Activated CD8-positive, alpha-beta T cell treated with anti-CD3 and anti-CD28 coated beads for 36 hours (primary cell): ENCODE measurements at places on chromosomes 2 and 18.

- no peak for DNase-seq
Measured at GRCh38 chr2:153476816-153477635, 1.5 kb downstream of the RPRM start.

DNA sequence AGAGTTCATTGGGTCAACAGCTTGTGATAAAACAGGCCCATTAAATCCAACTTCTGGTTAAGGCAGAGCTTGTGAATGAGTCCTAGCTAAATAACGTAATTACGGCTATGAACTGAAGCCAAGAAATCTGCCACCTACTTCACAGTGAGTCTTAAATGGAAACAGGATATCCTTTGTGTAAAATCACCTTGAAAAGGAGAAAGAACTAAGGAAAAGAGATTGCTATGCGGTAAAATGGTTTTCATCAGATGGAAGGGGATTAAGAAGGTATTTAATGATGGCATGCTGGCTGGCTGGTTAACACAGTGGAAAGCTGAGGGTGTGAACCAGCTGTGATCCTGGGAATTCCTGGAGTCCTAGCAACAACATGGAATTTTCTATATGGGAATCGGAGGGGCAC, 156.6 kb downstream of the DOK6 start:
- DNase-seq, result no peak

DNA sequence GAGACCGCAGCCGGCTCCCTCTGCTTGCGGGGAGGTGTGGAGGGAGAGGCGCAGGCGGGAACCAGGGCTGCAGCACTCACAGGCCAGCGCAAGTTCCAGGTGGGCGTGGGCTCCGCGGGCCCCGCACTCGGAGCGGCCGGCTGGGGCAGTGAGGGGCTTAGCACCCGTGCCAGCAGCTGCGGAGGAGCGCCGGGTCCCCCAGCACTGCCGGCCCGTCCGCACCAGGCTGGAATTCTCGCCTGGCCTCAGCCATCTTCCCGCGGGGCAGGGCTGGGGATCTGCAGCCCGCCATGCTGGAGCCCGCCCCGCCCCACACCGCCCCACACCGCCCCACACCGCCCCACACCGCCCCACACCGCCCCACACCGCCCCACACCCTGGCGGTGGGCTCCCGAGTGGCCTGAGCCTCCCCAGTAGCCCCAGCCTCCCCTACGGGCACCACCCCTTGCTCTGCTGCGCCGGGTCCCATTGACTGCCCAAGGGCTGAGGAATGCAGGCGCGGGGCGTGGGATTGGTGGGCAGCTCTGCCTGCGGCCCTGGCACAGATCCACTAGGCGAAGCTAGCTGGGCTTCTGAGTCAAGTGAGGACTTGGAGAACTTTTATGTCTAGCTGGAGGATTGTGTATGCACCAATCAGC, 123.9 kb upstream of the MGAT5 start:
- no peak for DNase-seq

DNA sequence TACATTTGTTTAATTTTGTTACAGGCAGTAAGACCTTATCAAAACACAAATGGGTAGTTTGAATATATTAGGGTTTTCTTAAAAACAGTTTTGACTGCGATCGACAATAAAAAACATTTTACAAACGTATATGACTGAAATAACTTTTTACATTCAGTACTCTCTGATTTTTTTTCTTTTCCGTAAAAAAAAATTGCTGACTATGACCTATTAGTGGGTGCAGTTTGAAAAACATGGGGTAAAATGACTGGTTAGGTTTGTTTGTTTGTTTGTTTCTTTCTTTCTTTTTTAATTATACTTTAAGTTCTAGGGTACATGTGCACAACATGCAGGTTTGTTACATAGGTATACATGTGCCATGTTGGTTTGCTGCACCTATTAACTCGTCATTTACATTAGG, 36.9 kb downstream of the EPC2 start:
- DNase-seq, result no peak

- DNase-seq, result no peak
Measured at GRCh38 chr2:24343225-24343882, 17.0 kb downstream of the ITSN2 start.

DNA sequence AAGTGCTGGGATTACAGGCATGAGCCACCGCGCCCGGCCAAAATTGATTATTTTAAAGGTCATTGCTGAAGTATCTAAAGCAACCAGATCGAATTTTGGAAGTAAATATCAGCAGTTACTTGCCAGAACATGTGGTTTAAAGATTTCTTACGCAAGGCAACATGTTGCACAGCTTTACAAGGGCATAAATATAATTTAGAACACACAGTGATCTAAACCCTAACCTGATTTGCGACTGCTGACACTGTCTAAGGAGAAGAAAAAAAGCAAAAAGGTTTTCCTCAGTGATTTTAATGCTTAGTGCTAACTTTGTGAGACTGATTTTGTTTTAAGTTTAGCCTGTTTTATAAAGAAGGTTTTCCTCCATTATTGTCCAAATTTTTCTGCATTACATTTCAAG, 569.9 kb upstream of the LINC00305 start:
- no peak for DNase-seq

GRCh38 chr2:207216457-207216856, 50.7 kb upstream of the KLF7 start:
- no peak for DNase-seq

DNA sequence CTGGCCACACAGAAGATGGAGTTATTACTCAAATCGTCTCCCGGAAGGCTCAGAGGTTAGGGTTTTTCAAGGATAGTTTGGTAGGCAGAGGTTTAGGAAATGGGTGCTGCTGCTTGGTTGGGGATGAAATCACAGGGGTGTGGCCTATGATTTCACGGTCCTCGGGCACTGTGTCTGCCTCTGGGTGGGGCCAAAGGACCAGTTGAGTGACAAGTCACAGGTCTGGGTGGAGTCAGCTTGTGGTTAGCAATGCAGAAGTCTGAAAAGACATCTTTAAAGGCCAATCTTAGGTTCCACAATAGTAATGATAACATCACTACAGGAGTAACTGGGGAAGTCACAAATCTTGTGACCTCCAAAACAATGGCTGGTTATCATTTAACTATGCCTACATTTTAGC, 387.8 kb downstream of the ZNF521 start:
- DNase-seq, result peak; percentile 5

- no peak for DNase-seq
Measured at GRCh38 chr2:198478361-198478760, 674.0 kb downstream of the PLCL1 start.

DNA sequence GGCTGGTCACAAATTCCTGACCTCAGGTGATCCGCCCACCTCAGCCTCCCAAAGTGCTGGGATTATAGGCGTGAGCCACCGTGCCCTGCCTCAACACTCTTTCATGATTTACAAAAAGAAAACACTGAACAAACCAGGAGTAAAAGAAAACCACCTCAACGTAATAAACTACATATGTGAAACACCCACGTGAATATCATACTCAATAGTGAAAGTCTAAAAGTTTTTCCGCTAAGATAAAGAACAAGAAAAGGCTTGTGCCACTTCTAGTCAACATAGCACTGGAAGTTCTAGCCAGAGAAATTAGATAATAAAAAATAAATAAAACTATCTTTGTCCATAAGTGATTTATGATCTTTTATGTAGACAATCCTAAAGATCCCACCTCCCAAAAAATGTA, 68.5 kb downstream of the ROCK2 start:
- peak; percentile 8 for DNase-seq

DNA sequence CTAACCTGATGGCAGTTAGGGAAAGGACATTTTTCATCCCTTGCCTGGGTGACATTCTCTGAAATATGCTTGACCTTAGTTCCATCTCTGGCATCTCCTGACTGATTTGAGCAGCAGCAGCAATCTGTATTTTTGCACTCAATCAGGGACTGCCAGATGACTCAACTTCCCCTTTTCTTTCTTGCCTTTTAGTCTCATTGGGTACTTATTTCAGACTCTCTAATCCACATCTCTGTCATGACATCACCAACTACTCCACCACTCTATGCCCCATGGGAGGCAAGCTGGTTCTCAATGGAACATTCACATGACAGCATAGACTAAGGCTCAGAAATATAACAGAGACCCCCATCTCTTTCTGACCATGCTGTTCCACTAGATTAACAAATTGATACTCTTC, 254.2 kb downstream of the RIT2 start:
- no peak for DNase-seq

GRCh38 chr18:12428923-12429322, 21.2 kb downstream of the PRELID3A start:
- no peak for DNase-seq

DNA sequence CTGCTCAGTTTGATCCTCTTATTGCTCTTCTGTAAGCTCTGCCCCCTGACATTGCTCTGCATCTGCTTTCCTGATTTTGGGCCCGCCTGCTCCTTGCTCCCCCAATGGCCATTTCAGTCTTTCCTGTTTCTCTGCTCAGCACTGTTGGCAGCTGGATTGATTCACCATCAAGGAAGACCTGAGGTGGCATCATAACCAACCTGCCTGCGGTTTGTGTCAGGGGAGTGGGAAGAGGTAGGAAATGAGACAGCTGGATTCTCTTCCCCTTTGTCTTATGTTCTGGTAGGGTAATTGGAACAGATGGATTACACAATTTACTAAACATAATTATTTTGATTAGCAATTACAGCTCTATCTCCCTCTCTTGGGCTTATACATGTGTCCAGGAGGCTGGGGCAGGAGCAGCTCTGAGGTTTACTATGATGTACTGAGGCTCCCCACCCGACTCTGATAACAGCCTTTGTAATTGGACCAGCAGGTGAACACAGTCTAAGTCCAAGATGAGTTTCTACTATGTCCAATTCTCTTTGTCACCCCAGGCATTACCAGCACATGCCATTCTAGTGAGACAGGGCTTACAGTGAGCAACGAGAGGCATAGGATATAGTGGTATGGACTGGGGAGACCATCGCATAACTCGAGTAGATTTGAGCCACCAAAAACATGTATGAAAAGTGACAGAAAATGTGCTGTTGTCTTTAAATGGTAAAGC, 151.8 kb upstream of the MMADHC start:
- no peak for DNase-seq

DNA sequence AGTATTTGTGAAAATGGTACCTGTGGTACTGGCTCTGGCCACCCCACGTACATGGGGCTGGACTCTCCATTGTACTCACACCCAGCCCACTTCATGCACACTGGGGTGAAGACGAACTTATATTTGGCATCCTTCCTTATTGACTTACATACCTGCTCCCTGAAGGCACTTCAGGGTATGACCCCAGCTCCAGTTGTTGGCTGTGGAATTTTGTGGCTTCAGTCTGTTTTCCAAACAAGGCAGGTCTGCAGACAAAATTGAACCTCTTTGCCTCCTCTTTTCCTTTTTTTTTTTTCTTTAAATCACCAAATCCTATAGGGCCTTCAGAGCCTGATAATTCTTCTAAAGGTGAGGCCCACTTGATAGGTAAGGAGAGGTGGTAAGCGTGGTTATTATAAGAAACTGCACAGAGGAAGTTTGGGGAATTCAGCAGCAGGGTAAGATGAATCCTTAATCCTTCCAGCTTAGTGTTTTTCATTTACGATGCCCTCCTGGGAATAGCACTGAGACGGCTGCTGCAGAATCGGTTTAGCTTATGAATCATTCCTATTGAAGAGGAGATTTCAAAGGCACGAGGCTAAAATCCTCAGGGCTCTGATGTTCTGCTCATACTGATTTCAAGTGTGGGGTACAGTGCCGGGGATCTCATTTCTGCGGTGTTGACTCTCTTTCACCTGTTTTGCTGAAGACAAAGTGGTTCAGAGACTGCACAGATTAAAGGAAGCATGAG, 55.2 kb downstream of the KIF5C start:
- DNase-seq, result no peak

DNA sequence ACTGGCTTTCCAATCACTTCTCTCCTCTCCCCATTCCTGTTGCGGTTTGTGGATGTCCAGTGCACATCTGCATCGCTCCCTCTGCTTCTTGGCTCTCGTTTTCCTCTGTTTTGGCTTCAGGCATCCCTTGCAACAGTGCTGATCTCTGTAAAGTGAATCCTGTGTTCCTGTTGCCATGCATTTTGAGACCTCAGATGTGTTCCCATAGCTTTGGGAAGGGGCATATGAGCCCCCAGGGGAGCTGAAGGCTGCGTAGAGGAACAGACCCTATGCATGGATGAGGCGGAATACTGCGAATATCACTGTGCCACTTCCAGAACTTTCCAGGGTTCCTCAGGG, 168.4 kb upstream of the HAAO start:
- no peak for DNase-seq

GRCh38 chr18:79926715-79927606, 24.5 kb downstream of the SLC66A2 start:
- no peak for DNase-seq

- no peak for DNase-seq
Measured at GRCh38 chr2:86420913-86421312, 20.3 kb upstream of the KDM3A start.

- DNase-seq, result no peak
Measured at GRCh38 chr2:146193619-146194018, 1651.2 kb upstream of the ACVR2A start.

GRCh38 chr18:28575123-28575522, 398.2 kb upstream of the CDH2 start:
- no peak for DNase-seq

- no peak for DNase-seq
Measured at GRCh38 chr18:31664101-31664500, 20.3 kb downstream of the B4GALT6 start.

- DNase-seq, result no peak
Measured at GRCh38 chr2:104745846-104746245, 108.1 kb upstream of the POU3F3 start.

DNA sequence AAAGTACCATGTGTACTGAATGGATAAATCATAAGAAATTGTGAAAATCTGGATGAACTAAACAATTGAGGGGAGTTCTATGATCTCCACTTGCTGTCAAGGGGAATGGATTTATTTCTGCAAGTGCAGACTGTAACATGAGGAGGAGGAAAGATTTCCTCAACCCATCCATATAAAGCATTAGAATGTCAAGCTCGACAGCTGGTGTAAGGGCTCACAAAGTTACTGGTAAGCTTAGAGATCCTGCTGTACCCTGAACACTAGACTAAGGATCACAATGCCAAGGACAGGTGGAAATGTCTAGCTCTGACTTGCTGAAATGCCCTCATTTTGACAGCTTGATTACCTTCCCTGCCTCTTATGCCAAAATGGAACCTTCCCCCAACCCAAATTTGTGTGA, 125.3 kb downstream of the TCF4 start:
- DNase-seq, result no peak

- DNase-seq, result peak; percentile 59
Measured at GRCh38 chr18:24659827-24660720, 199.6 kb downstream of the HRH4 start.

DNA sequence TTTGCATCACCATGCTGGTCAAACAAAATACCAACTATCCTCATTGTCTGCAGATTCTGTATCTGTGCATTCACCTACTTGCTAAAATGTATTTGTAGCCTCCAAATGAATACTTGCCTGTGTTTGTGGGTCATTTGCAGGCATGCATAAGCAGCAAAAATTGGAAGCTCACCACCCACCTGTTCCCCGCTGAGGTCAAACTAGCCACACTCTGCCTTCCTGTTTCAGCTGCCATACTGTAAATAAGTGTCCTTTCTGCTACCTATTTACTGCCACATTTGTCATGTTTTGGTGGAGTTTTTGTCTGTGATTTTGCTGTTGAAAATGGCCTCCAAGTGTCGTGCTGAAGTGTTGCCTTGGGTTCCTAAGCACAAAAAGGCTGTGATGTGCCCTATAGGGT, 50.0 kb upstream of the ACMSD start:
- DNase-seq, result no peak

- DNase-seq, result peak; percentile 48
Measured at GRCh38 chr2:195575879-195576401, 81.1 kb upstream of the SLC39A10 start.

GRCh38 chr18:12791610-12792009, 88.8 kb downstream of the PSMG2 start:
- DNase-seq, result no peak
